ENCODE measurements at places on chromosomes 13 and 19.

DNA sequence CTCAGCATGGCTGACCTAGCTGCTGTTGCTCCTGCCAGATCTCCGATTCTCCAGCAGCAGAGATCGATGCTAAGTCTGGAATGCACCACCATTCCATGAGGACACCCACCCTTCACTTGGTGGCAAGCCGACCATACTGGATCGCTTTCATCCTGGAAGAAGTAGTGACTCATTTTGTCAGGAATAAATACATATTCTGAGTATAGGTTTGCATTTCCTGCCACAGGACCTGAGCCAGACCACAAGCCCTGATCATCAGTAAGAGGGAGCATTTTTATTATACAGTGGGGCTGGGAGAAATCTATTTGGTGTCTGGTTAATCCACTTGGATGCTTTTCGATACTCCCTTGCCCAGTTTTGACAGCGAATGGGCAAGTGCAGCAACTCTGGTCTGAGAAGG is 10.9 kb upstream of the KCTD15 start:
- DNase-seq, result no peak

- DNase-seq, result no peak
Measured at GRCh38 chr13:111575719-111576118, 255.3 kb downstream of the TEX29 start.

DNA sequence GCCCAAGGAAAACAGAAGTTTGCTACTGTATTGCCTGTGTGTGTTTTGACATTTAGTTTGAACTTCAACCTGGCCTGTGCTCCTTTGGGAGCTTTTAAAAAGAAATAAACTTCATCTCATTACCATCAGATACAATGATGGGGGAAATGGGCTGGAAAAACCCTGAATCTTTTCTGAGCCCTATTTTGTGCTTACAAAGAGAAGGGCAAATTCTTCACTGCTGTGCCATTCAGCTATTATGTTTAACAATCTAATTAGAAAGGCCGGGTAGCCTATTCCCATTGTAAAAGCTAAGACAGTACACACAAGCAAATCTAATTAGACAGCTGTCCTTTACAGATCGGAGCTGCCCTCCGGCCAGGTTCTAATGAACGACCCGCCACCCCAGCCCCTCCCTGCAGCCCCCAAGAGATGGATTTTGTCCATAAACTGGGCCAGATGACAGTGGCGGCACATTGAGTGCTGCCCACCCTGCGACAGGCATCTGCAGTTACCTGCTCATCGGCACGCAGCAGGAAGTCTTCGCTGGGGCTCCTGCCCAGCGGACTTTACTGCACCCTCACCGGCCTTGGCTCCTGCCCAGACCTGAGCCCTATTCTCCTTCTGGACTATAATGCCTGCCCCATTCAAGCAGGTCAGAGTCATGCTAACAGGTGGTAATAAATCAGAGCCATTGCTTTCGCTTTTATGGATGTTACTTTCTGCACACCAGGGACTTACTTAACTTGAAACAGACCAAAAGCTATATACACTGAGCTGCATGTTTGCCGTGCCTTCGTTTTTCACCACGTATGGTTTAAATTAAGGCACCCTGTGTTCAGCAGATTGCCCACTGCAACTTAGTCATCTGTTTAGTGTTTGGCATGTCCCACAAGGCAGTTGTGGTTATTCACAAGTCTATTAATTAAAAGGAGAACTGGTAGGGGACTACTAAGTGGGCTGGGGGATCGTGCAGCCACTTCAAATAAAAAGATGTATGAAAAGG is 549.6 kb downstream of the FGF9 start:
- no peak for DNase-seq

DNA sequence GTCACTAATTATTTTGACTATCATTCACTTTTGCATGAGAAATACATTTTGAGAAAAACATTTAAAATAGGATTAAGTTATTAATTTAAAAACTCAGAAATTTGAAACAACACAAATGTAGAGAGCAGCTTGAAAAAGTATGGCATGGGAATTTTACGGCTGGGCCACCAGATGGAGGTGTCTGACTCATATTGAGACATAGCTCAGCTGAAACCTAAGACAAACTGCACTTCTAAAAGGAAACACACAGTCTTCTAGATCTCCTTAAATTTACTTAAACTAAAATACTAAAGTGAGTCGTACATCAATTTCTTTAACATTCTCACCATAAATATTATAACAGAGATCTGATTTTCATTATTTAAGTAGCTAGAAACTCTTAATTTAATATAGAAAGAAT is 41.9 kb upstream of the POSTN start:
- peak; percentile 12 for DNase-seq

- no peak for DNase-seq
Measured at GRCh38 chr19:11324748-11325389, 14.6 kb downstream of the RAB3D start.

DNA sequence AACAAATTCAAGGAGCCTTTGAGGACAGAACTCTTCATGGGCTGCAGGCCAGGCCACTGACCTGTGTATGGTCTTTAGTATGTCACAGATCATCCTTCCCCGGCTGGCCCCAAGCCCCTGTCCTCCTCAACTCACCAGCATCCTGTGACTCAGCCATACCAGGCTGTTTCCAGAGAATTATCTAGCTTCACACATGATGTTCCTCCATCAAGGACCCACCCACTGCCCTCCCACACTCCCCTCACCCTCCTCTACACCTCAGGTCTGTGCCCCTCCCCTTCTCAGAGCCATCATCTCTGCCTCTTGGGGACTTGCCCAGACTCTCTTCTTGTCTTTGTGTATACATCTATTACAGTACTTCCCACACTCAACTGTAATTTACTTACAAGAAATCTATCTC is 14.7 kb downstream of the DCT start:
- no peak for DNase-seq

- no peak for DNase-seq
Measured at GRCh38 chr13:23497191-23497590, 63.7 kb upstream of the SACS start.

GRCh38 chr19:15265850-15266248 is 33.6 kb upstream of the EPHX3 start:
- DNase-seq, result no peak

DNA sequence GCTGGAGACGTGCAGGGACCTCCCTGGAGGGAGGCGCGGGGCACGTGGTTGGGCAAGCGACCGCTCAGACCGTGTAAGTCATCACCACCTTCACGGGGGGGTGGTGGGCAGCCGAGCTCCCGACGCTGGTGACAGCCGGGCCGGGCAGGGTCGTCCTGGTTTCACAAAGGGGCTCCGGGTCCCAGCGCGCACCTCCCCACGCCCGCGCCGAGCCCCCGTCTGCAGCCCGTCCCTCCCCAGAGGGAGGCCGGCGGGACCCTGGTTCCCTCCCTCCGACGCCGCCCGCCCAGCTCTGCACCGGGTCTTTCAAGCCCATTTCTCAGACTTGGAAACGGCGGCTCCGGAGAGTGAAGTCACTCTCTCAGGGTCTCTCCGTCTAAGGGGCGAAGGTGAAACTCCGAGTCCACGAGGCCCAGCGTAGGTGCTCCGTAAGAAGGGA is 729 bp upstream of the ARID3A start:
- no peak for DNase-seq

DNA sequence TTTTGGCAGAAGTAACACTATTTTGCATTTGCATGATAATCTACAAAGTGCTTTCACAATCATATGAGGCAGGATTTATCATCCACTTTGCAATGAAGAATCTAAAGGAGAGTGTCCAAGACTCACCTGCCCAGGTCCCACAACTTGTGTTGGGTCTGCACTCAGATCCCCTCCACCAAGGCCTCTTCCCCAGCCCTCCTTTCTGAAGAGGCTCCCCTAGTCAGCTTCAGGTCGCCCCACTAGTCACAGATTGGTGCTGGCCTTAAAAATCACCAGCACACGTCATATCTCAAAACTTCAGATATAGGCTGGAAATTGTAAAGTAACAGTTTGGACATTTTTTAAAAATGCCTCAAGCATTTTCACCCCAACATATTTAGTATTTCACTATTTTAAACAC is 17.5 kb downstream of the ATP7B start:
- no peak for DNase-seq

DNA sequence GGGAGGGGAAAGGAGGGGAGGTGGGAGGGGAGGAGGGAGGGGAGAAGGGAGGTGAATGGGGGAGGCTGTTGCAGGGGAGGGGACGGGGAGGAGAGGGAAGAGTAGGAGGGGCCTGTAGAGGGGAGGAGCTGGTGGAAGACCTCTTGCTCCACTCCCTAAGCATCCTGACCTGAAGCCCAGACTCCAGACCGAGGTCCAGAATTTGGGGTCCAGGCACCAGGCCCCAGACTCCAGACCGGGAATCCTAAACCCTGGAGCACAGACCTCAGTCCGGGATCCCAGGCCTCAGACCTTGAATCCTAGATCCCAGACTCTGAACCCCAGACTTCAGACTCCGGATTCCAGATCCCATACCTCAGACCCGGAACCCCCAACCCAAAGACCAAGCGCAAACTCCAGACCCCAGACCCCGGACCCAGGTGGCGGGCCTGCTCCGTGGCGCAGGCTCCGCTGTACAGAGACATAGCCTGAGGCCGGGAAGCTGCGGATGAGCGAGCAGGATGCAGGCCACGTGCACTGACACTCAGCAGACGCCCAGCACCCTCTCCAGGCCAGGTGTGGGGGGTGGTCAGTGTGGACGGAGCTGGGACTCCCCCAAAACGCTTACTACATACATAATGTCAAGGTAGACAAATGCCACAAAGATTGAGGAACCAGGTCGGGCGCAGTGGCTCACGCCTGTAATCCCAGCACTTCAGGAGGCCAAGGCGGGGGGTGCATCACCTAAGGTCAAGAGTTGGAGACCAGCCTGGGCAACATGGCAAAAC is 710 bp upstream of the BTBD2 start:
- DNase-seq, result peak; percentile 50

GRCh38 chr13:40776232-40776631 is 5.2 kb upstream of the MRPS31 start:
- DNase-seq, result no peak

- no peak for DNase-seq
Measured at GRCh38 chr13:36445891-36446351, 13.6 kb downstream of the CCNA1 start.

- DNase-seq, result no peak
Measured at GRCh38 chr13:33745370-33746324, 72.3 kb upstream of the RFC3 start.

- DNase-seq, result no peak
Measured at GRCh38 chr19:39935364-39935661, 879 bp upstream of the FCGBP start.

DNA sequence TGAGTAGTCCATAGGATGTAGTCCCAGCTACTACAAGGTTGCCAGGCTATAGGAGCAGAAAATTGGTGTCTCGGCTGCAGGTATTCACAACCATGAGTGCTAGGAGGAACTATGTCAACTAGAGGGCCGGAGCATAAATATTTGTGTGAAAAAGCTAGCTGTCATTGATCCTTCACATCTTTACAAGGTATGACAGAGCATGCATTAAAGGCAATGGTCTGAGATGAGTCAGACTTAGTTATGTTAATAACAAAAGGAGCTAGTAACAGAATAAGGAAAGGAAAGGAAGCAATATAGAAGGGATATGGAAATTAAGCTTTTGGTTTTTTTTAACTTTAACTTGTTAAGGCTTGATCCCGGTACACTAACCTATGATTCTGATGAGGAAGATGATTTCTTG is 40.9 kb upstream of the PSG9 start:
- DNase-seq, result no peak

GRCh38 chr19:32896516-32897214 is 27.1 kb upstream of the SLC7A9 start:
- no peak for DNase-seq

- no peak for DNase-seq
Measured at GRCh38 chr19:43532571-43532961, 422 bp upstream of the ZNF575 start.

- DNase-seq, result peak; percentile 71
Measured at GRCh38 chr19:42596391-42597072, 1.8 kb upstream of the CEACAM8 start.

- DNase-seq, result peak; percentile 86
Measured at GRCh38 chr19:46218160-46218559, 11.4 kb upstream of the IGFL1 start.

DNA sequence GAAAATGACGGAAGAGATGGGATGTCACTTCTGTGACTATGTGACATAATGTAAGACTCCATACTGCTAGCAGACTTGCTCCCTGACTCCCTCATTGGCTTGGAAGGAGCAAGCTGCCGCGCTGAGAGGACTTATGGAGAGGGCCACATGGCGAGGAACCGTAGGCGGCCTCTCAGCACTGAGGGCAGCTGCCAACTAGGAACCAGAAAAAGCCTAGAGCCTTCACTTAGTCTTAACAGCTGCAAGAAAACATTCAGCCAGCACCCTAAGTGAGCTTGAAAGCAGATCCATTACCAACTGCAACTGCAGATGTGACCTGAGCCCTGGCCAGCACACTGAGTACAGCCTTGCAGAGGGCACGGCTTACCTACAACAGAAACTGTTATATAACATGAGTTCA is 33.9 kb downstream of the USP12 start:
- peak; percentile 5 for DNase-seq

- peak; percentile 89 for DNase-seq
Measured at GRCh38 chr19:47483800-47484690, at the start of gene KPTN. KPTN (minus strand) TSS chr19:47484219; CDS start chr19:47484160, 59 bp downstream.

- no peak for DNase-seq
Measured at GRCh38 chr13:94706101-94706842, 6.1 kb downstream of the SOX21 start.

GRCh38 chr19:58372311-58373133 is 8.3 kb downstream of the ZNF837 start:
- no peak for DNase-seq
